ENCODE measurements at places on chromosomes 6 and 20. TPM values are rescaled to one million over a fixed set of nuclear protein-coding genes. Genes with fewer than 3 reads are reported as not detected.

DNA sequence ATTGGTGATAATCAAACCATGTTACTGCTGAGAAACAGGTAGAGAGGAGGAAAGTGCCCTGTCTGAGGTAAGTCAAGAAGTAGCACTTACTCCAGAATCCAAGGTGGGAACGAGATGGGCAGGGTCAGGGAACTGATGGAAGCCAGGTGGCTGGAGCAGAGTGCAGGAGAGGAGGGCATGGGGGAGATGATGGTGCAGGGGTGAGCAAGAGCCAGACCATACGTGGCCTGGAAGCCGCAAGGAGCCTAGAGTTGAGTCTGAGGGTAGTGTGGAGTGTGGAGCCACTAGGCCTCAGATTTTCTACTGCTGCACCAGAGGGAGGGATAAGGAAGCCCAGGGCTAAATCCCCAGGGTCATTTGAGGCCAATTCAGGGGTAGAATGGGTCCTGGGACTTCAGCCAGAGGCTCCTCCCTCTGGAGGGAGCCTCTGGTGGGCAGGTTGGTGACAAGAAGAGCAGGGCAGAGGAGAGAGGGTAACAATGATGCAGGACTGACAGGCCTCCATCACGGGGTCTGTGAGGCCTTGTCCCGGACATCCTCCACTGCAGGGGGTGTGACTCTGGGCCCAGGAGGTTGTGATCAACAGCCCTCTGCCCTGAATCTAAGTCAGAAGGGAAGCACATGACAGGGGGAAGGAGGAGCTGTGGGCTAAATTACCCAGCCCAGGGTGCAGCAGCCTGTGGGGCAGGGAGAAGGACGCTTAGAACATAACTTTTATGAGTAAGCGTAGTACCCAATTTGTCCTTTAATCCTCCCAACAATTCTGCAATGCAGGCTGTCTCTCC is 28.7 kb downstream of the COX4I2 start:
- H3K36me3 ChIP-seq, result peaks cover 62% of the 10 kb centered on the region
- peaks cover 96% of the 10 kb centered on the region for H3K4me1 ChIP-seq
- H3K27ac ChIP-seq, result peak overlapping the region; percentile 69
- DNase-seq, result peak; percentile 84
- H3K27me3 ChIP-seq, result no peaks in the 10 kb centered on the region
- no peak overlapping the region for H3K4me3 ChIP-seq

GRCh38 chr6:54681987-54682386 is 164.6 kb upstream of the FAM83B start:
- H3K27ac ChIP-seq, result no peak overlapping the region
- DNase-seq, result no peak
- H3K4me3 ChIP-seq, result no peak overlapping the region
- H3K27me3 ChIP-seq, result no peaks in the 10 kb centered on the region

- H3K27ac ChIP-seq, result peak overlapping the region; percentile 92
- H3K4me1 ChIP-seq, result peaks cover 86% of the 10 kb centered on the region
- no peak for DNase-seq
- no peak overlapping the region for H3K4me3 ChIP-seq
- H3K36me3 ChIP-seq, result peaks cover 78% of the 10 kb centered on the region
Measured at GRCh38 chr6:159036673-159037072, 8.1 kb downstream of the TAGAP start.

The KCNQ2 gene
- polyA plus RNA-seq, result 0.39 TPM

Measured in spleen (tissue), 13 donors.